ENCODE measurements at places on chromosomes 16 and 17. TPM values are rescaled to one million over a fixed set of nuclear protein-coding genes. Genes with fewer than 3 reads are reported as not detected.

GRCh38 chr17:83162035-83162745, 82.8 kb downstream of the METRNL start:
- no peaks in the 10 kb centered on the region for H3K4me1 ChIP-seq
- H3K27me3 ChIP-seq = peaks cover 18% of the 10 kb centered on the region
- no peak for DNase-seq
- no peak overlapping the region for H3K4me3 ChIP-seq
- H3K36me3 ChIP-seq = no peaks in the 10 kb centered on the region
- no peak overlapping the region for H3K27ac ChIP-seq

DNA sequence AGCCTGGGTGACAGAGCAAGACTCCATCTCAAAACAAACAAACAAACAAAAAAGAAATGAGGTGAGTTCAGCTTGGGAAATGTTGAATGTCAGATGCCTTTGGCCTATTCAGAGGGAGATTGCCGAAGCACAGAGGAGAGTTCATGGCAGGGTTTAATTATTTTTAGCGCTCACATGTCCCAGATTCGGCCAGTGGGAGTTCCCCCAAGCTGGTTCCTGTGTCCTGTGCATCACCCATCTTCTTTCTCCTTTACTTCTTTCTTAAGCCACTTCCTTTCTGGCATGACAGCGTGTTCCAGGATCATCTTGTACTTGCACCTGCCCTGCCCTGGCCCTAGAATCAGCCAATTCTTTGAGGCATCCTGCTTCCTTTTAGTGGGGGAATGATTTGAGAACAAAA, 9.2 kb downstream of the MPV17L start:
- DNase-seq = no peak
- no peak overlapping the region for H3K27ac ChIP-seq
- H3K4me1 ChIP-seq = no peaks in the 10 kb centered on the region
- no peak overlapping the region for H3K4me3 ChIP-seq
- H3K27me3 ChIP-seq = no peaks in the 10 kb centered on the region

DNA sequence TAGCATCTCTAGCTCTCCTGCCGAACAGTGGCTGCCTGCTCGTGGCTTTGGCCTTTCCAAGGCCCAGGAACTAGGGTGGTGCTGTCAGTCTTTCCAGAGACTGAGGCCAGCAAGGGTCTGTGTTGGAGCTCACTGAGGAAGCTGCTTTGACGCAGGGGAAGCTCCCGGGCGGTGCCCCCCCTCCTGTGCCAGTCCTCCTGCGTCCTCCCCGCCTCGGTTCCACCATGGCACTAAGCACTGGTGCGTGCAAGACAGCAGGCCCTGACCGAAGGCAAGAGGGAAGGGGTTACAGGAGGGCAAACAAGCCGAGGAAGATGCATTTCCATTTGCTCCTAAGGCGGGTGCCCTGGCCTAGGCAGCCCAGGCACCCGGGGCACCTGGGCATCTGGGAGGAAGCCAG, 4.5 kb downstream of the CYB561 start:
- H3K4me3 ChIP-seq = no peak overlapping the region
- no peak for DNase-seq
- H3K36me3 ChIP-seq = no peaks in the 10 kb centered on the region
- no peaks in the 10 kb centered on the region for H3K27me3 ChIP-seq

GRCh38 chr16:728131-728889, 1.4 kb downstream of the HAGHL start:
- no peaks in the 10 kb centered on the region for H3K36me3 ChIP-seq
- DNase-seq = peak; percentile 63
- H3K4me1 ChIP-seq = peaks cover 12% of the 10 kb centered on the region
- peak overlapping the region; percentile 28 for H3K4me3 ChIP-seq
- no peak overlapping the region for H3K27ac ChIP-seq
- no peaks in the 10 kb centered on the region for H3K27me3 ChIP-seq

DNA sequence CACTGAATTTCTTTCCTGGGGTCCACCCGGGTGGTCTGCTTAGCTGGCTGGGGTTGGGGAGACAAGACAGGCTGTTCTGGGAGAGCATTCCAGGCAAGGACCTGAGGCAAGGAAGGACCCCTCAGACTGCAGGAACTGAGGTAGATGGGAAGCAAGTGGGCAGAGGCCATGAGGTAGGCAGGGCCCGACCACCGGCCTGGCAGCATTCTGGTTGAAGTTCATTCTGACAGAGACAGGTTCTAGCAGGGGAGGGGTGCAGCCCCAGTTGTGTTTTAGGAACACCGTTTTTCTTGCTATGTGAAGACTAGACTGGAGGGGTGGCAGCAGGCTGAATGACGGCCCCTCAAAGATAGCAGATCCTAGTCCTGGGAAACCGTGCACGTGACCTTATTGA, 17.5 kb downstream of the B9D1 start:
- H3K4me1 ChIP-seq = peaks cover 32% of the 10 kb centered on the region
- H3K4me3 ChIP-seq = no peak overlapping the region
- no peak overlapping the region for H3K27ac ChIP-seq
- no peak for DNase-seq

DNA sequence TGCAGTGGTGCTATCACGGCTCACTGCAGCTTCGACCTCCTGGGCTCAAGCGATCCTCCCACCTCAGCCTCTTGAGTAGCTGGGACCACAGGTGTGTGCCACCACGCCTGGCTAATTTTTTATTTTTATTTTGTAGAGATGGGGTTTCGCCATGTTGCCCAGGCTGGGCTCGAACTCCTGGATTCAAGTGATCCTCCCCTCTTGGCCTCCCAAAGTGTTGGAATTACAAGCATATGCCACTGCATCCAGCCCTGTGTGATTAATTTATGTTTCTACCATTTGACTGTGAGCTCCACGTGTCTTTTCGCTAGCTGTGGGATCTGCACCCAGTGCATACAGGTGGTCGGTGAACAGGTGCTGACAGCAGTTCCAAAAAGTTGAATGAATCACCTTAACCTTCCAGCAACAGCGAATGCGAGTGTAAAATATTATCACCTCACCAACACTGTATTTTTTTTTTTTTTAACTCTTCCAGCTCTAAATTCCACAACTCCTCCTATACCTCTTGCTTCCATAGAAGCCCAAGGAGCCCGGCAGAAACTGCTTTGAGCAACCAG, 484 bp upstream of the NUDT7 start:
- H3K4me1 ChIP-seq = peaks cover 9% of the 10 kb centered on the region
- no peak overlapping the region for H3K27ac ChIP-seq
- DNase-seq = no peak
- H3K4me3 ChIP-seq = no peak overlapping the region
- H3K36me3 ChIP-seq = no peaks in the 10 kb centered on the region

DNA sequence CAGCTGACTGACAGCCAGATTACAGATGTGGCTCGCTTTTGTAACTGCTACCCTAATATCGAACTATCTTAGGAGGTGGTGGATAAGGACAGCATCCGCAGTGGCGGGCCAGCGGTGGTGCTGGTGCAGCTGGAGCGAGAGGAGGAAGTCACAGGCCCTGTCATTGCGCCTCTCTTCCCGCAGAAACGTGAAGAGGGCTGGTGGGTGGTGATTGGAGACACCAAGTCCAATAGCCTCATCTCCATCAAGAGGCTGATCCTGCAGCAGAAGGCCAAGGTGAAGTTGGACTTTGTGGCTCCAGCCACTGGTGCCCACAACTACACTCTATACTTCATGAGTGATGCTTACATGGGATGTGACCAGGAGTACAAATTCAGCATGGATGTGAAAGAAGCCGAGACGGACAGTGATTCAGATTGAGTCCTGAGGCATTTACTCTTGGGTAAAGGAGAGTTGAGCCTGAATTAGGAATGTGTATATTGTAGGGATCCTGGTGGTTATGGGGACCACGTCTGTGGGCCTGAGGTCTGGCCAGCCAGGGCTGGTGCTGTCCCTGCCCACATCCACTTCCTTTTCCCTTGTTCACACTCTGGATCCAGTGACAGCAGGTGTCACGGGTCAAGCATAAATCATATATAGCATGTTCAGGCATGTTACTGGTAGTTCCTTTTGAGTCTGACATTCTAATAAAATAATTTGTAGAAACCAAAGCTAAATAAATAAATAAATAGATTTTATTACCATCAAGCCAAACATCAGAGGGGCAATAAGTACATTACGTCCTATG, 89.0 kb upstream of the SMURF2 start:
- peaks cover 10% of the 10 kb centered on the region for H3K4me1 ChIP-seq
- H3K27me3 ChIP-seq = no peaks in the 10 kb centered on the region

DNA sequence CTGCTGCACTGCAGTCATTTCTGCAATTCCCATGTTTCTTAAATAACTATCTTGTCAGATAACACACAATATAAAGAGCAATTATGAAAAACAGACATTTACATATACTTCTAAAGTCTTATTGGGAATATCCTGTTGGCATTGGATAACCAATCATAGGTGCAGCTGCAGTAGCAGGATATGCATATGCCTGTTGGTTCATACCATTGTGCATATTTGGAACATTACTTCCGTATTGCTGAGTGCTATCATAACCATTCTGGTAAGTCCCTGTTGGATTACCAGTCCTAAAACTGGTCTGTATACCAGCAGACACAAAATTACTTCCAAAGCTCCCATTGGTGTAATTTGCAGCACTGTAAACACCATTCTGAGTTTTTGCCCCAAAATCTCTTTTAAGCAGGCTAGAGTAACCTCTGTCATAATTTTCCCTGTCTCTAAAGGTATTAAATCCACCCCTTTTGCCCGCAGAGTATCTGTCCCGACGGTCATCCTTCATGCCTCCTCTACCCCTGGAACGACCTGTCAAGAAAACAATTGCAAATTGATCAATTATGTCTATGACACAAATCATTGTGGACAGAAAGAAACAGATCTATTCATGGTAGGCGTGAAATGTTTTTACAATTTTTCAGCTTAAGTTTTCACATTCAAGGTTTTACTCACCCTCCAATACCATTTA, 3.1 kb upstream of the POLG2 start:
- H3K36me3 ChIP-seq = peaks cover 71% of the 10 kb centered on the region
- H3K4me1 ChIP-seq = peaks cover 45% of the 10 kb centered on the region
- DNase-seq = peak; percentile 47
- H3K27me3 ChIP-seq = no peaks in the 10 kb centered on the region
- no peak overlapping the region for H3K4me3 ChIP-seq

DNA sequence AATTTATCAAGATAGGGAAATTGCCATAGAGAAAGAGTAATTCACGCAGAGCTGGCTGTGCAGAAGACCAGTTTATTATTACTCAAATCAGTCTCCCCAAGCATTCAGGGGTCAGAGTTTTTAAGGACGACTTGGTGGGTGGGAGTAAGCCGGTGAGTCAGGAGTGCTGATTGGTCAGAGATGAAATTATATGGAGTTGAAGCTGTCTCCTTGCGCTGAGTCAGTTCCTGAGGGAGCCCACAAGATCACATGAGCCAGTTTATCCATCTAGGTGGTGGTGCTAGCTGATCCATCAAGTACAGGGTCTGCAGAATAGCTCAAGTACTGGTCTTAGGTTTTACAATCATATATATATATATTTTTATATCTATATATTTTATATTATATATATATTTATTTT, 6.0 kb upstream of the AQP8 start:
- H3K36me3 ChIP-seq = no peaks in the 10 kb centered on the region
- no peak overlapping the region for H3K4me3 ChIP-seq
- no peaks in the 10 kb centered on the region for H3K27me3 ChIP-seq
- DNase-seq = peak; percentile 83
- no peak overlapping the region for H3K27ac ChIP-seq
- peaks cover 3% of the 10 kb centered on the region for H3K4me1 ChIP-seq

- no peak for DNase-seq
- no peaks in the 10 kb centered on the region for H3K27me3 ChIP-seq
- no peak overlapping the region for H3K27ac ChIP-seq
- H3K36me3 ChIP-seq = no peaks in the 10 kb centered on the region
- H3K4me1 ChIP-seq = peaks cover 47% of the 10 kb centered on the region
Observed at GRCh38 chr16:70696952-70697593, 11.2 kb upstream of the MTSS2 start.

- peak overlapping the region; percentile 44 for H3K27ac ChIP-seq
- no peaks in the 10 kb centered on the region for H3K36me3 ChIP-seq
- peaks cover 11% of the 10 kb centered on the region for H3K4me1 ChIP-seq
- no peak overlapping the region for H3K4me3 ChIP-seq
- peak; percentile 71 for DNase-seq
Observed at GRCh38 chr17:52027620-52028295, 130.8 kb downstream of the CA10 start.

KCNG4 gene
- not detected for total RNA-seq

ARL5C gene
- total RNA-seq = not detected

SLFN14 gene
- not detected for total RNA-seq

SP6 gene
- 1.3 TPM for total RNA-seq

GOT2 gene
- 100 TPM for total RNA-seq

All from astrocyte (in vitro differentiated cells and primary cell).